IPS DF 19.7 (cell line): ENCODE measurements at places on chromosomes 5 and 9.
A peak's percentile ranks its signal among the peaks of the same experiment; 100 is the strongest.

GRCh38 chr5:81520769-81521168, 126.8 kb upstream of the ACOT12 start:
- no peak for DNase-seq

GRCh38 chr5:137629646-137630045, 106.2 kb downstream of the KLHL3 start:
- peak; percentile 17 for DNase-seq

- DNase-seq: no peak
Measured at GRCh38 chr9:65444943-65445342, 159.9 kb upstream of the FOXD4L5 start.

GRCh38 chr5:2149195-2149539, 266.4 kb upstream of the IRX4 start:
- no peak for DNase-seq

DNA sequence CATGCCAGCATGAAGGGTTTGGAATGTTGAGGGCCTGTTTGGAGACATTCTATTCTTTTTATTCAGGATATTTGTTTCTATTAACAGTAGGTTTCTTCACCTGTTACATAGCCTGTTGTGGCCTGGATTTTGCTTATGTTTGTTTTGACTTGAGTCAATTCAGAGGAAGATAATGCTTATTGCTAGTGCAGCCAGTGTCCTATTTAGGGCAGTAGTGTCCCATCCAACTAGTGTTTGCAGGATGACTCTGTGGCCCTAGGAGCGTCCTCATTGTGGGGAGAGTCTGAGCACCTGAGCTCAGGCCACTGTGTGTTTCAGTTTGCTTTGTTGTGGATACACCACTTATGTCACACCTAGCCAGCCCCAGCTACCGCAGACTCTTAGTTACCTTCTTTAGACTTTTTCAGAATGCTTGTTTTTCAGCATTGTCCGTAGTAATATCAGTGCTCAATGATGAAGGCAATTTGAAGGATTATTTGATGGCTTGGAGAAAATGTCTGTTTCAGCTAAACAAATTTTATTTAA, 90.3 kb downstream of the ARHGEF28 start:
- DNase-seq: no peak

GRCh38 chr5:173515526-173515925, 100.9 kb downstream of the BOD1 start:
- no peak for DNase-seq
